ENCODE measurements at places on chromosomes 7 and 10.

GRCh38 chr10:50788951-50789945 is 49.5 kb downstream of the ASAH2B start:
- DNase-seq, result no peak

DNA sequence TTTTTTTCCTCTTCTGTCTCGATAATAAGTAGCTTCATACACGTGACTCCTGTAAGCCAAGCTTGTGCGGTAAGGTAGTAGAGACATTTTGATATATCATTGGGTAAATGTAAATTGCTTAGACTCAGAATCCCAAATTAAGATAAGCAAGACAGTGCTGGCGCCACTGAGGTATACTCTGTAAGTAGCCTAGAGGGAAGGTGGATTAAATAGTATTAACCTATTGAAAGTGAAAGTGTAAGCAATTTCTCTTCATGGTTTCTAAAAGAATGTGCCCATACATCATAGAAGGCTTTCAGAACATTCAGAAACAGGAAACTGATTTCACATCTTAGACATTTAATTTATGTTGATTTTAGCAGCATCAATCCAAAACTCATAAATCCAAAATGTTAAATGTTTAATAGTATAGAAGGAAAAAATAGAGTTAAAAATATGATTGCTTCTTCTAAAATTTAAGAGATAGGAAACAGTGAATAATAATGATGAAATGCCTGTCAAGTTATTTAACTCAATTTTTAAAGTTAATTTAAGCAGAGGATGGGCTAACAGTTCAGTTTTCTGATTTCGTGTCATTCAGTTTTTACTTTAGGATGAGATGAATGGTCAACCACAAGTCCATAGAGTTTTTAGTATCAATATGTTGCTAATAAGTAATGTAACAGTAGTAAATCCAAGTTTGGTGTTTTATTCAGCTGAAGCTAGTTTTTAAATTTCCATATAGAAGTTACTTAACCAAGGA is 36.8 kb downstream of the LRRC72 start:
- no peak for DNase-seq

GRCh38 chr10:71212318-71213126 is at the start of gene UNC5B:
TSS of gene UNC5B (plus strand) at chr10:71212570. CDS start at chr10:71212986, 416 bp downstream.
- DNase-seq, result peak; percentile 72

DNA sequence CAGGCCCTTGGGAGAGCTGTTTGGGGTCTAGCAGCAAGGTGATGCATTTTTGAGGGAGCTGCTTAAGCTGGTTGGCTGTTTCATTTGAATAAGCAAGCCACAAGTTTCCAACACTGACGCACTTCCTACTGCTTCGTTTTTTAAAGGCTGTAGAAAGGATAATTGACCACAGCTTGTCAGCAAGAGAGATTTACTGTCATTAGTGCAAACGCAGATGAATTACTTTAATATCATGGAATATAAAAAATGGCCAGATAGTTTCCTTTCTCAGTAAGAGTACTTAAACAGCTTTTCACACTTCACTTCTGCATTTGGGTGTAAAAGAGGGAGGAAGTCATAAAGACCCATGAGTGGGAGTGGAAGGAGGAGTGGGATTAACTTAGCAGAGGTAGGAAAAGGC is 61.5 kb downstream of the FZD1 start:
- DNase-seq, result no peak

- DNase-seq, result no peak
Measured at GRCh38 chr7:118420888-118421287, 196.4 kb downstream of the ANKRD7 start.

DNA sequence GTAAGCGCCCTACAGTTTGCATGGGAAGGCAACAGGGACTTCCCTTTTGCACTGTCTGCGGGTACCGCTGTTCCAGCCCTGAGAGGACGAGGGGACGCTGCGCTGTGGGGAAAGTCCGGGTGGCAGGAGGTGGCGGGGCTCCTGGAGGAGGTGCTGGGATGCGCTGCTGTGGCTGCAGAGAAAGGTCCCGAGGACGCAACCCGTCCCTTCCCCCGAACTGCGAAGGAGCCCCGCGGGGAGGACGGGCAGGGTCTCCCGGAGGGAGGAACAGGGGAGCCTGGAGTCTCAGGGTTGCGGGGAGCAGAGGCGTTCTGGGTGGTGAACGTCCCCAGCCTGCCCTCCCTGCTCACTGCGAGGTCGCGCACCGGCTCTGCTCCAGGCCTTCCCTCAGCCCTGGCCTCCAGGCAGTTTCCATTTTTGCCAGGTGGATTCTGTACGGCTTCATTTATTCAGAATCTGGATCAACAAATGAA is 91.6 kb downstream of the CXCL12 start:
- DNase-seq, result no peak

DNA sequence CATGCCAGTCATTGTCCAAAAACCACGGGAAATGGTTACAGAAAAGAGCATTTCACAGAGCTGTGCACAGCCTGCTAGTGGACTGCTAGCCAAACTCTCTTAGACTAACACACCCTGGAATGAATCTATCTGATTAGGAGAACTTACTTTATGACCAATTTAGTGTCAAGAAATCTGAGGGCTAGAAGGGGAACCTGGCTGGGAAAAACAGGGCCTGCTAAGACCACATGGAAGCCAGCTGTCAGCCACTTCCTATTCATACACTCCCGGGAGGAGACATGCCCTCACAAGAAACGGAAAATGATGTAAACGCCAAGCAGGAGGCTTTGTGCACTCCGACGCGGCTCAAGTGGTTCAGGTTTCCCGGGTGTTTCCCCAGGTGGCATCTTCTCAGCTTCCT is 54.8 kb downstream of the MPP7 start:
- DNase-seq, result no peak

DNA sequence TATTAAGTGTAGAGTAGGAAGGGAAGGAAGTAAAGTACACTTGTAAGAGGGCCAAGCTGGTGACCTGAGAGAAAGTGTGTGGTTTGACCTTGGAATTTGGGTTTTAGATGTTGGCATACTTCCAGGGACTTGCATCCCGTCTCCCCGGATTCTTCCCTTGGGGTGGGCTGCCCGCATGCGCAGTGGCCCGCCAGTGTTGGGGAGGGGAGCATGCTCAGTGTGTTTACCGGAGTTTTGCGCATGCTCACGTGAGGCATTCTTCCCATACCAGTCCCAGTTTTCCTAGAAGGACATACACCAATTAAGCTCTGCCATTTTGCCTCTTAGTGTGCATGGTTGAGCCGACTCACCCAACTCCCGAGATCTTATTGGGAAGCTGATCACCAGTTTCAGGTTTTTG is 9.4 kb downstream of the PDSS1 start:
- DNase-seq, result no peak

DNA sequence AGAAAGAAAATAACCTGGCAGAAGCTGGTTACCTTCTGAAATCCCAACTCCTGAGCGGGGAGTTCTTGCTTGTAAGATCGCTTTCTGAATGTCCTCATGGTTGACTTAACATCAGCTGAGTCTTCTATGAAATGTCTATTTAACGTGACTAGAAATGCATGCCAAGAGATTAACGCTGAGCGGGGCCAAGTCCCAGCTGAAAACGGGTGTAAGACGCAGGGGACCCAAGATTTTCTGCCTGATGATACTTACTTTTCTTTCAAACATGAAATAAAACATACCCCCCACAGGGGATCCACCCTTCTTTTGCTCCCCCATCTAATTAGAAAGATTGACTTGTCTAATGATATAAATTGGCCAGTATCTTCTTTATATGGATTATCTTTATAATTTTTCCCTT is 14.9 kb downstream of the OR9A2 start:
- DNase-seq, result no peak

DNA sequence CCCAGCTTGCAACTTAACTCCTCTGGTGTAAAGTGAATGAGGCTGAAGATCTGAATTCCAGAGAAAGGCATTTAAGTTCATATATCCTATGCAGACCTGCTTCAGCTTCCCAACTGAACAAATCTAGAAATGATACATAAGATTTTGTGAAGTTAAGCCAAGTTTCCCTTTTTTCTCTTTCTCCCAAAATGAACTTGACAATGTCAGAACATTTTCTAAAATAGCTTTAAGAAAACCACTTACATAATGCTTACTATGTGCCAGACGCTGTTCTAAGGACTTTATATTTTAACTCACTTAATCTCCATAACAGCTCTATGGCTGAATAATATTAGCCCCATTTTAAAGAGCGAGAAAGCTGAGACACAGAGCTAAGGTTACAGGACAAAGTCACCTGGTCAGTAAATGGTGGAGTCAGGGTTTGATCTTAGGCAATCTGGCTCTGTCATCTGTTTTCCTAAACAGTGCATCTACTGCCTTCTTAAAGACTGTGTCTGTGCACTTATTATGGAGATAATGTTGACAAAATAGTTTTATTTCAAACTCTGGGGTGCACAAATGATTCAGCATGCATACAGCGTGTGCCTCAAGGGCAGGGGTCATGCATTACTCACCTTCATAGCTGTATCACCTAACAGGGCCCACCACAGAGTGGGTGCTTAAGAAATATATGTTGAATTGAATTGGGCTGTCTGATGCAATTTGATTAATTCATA is 66.8 kb downstream of the RHOBTB1 start:
- no peak for DNase-seq

- DNase-seq, result no peak
Measured at GRCh38 chr7:101922631-101923601, 105.5 kb downstream of the CUX1 start.

All from AG09319 (cell line).